NCI-H446 (cell line): ENCODE measurements at places on chromosomes 1 and 21.
A peak's percentile ranks its signal among the peaks of the same experiment; 100 is the strongest.

DNA sequence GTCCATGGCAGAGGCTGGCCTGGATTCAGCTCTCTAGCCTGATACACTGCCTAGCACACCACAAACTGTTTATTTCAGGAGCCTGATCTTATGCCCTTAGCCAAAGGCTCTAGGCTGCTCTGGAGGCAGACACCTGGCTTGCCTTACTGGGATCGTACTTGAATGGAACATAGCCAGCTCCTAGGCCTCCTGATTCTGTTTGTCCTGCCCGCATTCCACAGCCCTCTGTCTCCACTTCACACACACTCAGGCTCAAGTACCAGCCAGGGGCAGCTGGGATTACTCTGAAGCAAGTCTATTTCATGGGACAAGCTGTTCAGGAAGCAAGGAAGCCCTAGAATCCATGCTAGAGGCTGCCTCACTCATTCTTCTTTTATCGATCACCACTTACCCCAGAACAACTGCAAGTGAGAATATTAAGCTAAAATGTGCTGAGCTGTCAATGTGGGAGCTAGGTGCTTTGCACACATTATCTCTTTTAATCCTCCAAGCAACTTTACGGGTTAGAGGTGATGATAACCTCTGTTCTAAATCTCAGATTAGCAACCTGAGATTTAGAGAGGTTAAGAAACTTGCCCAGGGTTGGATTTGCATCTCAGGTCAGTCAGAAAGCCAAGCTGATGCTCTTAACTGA lies 31.1 kb upstream of the CYP4B1 start:
- no peak for DNase-seq

DNA sequence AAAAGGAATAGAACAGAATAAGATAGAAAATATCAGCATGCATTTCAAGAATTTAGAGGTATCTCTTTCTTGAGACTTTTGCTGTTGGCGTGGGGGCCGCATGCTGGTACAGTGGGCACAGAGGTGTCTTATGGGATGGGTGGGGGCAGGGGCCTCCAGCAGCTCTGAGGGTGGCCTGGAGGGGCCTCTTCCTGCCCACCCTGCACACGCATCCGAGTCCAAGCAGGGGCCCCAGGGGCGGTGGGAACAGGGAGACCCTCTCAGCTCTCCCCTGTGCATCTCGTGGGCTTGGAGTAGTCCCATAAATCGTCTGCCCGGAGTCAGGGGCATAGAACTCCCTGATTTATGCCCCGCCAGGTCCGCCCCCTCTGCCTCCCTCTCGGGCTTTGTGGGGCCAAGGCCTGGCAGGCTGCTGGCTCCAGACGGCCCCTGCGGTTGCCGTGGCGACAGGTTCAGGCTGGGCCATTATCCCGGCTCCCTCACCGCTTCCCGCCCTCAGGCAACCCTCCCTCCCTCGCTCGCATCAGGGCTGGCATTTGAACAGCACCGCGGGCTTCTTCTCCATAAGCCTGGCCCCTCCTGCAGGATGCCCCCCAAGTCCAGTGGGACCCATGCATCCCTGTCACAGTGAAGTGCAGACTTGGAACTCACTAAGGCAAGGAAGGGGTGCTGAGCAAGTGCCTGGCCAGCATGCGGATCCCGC lies 133.2 kb upstream of the ZBTB40 start:
- peak; percentile 23 for DNase-seq

DNA sequence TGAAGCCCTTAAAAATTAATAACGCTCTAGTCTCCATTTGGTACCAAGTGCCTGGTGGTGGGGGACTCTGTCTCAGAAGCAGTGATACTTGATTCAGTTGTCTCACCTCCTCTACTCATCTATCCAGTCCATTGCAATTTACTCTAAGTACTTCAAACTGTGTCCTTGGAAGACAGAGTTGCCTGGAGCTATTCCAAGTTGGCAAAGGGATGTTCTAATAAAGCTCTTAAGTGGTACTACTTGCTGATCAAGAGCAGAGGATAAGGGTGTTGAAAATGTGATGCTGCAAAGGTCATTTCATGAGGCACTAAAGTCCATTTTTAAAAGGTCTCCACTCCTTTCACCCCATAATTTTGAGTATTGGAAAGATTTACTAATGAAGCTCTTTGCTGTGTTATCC lies 142.2 kb downstream of the NFIA start:
- DNase-seq, result peak; percentile 81

DNA sequence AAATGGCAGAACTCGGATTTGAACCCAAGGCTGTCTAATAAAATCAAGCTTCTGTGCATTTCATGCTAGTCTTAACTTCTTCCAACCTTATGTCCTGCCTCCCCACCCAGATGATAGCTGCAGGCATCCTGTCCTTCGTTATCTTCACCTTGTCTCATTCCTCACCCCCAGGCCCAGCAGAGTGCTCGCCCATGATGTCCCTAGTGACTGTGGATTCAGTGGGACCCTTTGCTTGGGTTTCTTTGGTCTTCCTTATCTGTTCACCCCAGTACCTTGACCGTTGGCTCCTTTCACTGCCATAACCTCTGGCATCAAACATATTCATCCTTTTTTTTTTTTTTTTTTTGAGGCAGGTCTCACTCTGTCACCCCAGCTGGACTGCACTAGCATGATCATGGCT lies 5.6 kb upstream of the BSDC1 start:
- DNase-seq, result no peak

GRCh38 chr1:38102636-38103035 lies 56.0 kb upstream of the POU3F1 start:
- no peak for DNase-seq

GRCh38 chr1:78095593-78095992 lies 49.8 kb downstream of the GIPC2 start:
- no peak for DNase-seq

- no peak for DNase-seq
These were observed 188.2 kb downstream of the AMY1C start for GRCh38 chr1:103937763-103938357.

- DNase-seq, result no peak
These were observed 3.9 kb upstream of the CD1C start for GRCh38 chr1:158285756-158286241.

DNA sequence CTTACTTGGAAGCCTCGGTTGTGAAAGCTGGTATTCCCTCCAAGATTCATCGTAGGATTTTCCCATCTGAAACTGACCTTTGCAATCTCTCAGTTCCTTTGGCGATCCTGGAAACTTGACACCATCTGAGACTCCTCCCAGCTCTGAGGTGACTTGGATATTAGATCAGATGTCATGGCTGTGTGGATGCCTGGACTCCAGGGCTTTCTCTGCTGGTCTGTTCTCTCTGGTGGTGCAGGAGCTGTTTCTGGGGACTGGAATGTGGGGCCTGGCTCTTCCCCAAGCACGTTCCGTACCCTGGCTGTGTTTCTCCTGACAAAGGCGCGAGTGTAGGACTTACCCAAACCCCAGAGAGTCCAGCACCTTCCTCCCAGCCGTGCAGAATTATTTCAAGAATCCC lies 252.2 kb downstream of the RPS6KC1 start:
- DNase-seq, result no peak

- no peak for DNase-seq
These were observed 7.1 kb upstream of the PRCC start for GRCh38 chr1:156760092-156760795.

DNA sequence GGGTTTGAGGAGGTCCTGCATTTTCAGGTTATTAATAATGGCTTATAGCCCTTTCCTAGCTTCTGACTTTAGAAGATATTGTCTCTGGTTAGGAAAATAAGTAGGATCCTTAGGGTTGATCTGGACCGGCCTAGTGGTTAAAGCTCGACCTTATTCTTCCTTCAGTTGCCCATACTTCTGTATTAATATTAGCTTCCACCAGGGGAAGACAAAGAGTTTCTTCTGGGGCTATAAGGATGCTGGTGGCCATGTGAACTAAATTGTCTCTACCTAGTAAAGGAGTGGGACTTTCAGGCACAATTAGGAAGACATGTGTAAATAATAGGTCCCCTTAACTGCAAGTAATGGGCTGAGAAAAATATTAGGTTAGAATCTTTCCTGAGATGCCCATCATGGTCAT lies 20.6 kb upstream of the FCGR2A start:
- no peak for DNase-seq

GRCh38 chr1:234258071-234258470 lies 115.2 kb upstream of the COA6 start:
- DNase-seq, result no peak

GRCh38 chr1:43331688-43332087 lies 5.9 kb upstream of the MPL start:
- DNase-seq, result no peak

- DNase-seq, result peak; percentile 32
These were observed 5.8 kb upstream of the SDHB start for GRCh38 chr1:17059391-17060305.

- DNase-seq, result no peak
These were observed 34.7 kb downstream of the CDCA8 start for GRCh38 chr1:37726751-37727585.

DNA sequence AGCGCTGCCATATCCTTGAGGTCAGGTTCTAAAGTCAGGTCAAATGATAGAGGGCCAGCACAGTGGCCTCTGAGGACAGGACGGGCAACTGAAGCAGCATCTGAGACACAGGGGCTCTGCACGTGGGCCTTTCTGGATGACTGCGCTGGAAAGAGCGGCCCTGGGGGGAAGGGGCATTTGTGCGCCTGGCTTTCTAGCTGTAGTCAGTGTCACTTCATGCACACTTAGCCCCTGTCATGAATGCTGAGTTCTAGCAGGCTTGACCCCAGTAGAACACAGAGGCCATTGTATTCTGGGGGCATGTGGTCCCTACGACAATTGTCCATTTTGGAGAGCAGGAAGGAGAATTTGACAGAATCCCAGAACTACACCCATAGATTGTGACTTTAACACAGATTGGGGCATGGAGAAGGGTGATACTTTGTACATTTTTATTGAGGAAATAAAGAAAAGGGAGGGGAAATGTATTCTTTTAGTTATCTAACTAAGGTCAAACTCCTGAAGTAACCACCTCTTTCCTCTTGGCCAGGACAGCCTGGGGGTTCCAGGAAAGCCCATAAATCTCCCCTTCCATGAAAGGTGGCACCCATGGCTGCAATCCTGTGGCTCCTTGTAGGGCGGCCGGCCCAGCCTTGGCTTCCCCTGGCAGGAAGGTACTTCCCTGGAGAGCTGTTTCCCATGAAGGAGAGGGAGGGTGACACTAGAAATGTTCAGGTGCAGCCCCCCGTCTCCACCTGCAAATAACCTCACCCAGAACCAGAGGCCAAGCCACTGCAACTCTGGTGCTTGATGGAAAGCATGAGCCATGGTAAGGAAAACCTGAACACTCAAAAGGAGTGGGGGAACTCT lies 34.4 kb downstream of the NTPCR start:
- no peak for DNase-seq

- no peak for DNase-seq
These were observed 38.3 kb downstream of the PRDM15 start for GRCh38 chr21:41840880-41841279.

DNA sequence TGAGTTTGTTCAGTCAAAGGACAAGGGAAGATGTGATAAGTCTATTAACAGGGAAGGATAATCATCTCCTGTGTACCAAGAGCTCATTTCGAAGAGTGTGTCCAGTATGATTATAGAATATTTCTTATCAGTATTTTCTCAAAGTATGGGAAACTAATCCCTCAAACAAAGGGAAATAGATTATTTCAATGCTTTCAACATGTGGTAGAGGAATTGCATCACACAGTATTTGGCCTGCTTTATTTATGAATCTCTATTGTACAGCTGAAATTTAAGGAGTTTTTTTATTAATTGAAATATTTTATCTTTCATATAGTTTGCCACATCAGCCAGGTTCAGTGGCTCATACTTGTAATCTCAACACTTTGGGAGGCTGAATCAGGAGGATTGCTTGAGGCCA lies 151.0 kb downstream of the CLEC20A start:
- no peak for DNase-seq

GRCh38 chr1:6507037-6507428 lies 15.6 kb upstream of the PLEKHG5 start:
- DNase-seq, result no peak

DNA sequence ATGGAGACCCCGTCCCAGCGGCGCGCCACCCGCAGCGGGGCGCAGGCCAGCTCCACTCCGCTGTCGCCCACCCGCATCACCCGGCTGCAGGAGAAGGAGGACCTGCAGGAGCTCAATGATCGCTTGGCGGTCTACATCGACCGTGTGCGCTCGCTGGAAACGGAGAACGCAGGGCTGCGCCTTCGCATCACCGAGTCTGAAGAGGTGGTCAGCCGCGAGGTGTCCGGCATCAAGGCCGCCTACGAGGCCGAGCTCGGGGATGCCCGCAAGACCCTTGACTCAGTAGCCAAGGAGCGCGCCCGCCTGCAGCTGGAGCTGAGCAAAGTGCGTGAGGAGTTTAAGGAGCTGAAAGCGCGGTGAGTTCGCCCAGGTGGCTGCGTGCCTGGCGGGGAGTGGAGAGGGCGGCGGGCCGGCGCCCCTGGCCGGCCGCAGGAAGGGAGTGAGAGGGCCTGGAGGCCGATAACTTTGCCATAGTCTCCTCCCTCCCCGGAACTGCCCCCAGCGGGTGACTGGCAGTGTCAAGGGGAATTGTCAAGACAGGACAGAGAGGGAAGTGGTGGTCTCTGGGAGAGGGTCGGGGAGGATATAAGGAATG lies 505 bp downstream of the LMNA start:
- DNase-seq, result no peak

GRCh38 chr1:235782601-235783000 lies 84.1 kb downstream of the LYST start:
- DNase-seq, result no peak

GRCh38 chr1:168360151-168361021 lies 79.7 kb downstream of the TBX19 start:
- no peak for DNase-seq

DNA sequence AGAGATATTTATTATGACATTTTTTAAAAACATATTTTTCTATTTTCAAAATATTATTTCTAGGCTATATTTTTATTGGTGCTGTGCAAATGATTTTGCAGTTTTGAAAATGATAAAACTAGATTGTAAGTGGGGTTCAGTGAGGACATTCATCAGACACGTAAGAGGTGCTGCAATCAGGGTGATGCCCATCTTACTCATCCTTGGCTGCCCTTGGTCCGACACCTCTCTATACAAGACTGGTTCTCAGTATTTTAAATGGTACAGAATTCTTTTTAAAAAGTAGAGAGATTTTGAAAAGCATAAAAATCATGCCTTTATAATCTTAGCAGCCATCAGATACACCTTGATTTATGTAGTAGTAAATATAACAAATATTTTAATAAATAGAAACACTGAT lies 24.0 kb downstream of the HENMT1 start:
- no peak for DNase-seq

- DNase-seq, result no peak
These were observed 18.3 kb downstream of the KAZN start for GRCh38 chr1:14616632-14617396.

- no peak for DNase-seq
These were observed 24.3 kb upstream of the ELAVL4 start for GRCh38 chr1:50084389-50084788.

GRCh38 chr21:42680429-42680828 lies 27.0 kb downstream of the PDE9A start:
- no peak for DNase-seq
